GM12892 (cell line): ENCODE measurements at places on chromosomes 2 and 18.

GRCh38 chr2:4507661-4508060, 804.3 kb downstream of the DCDC2C start:
- no peak for DNase-seq

DNA sequence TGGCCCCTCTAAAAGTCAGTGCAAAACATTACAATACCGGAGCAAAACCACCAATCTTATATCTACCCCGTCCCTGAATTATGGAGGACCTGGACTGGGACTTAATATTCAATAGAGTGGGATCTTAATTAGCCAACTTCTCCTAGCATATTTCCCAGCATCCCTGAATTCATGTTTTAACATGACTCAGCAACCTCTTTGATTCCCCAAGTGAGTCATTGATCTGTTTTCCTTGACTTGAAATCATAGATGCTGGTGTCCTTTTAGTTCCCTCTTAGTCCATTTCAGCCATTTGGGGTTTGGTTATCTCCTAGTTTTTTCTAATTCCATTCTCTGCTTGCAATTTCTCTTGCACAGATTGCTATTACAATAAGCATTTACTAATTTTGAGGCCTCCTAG, 677.7 kb upstream of the CELF4 start:
- DNase-seq = no peak

DNA sequence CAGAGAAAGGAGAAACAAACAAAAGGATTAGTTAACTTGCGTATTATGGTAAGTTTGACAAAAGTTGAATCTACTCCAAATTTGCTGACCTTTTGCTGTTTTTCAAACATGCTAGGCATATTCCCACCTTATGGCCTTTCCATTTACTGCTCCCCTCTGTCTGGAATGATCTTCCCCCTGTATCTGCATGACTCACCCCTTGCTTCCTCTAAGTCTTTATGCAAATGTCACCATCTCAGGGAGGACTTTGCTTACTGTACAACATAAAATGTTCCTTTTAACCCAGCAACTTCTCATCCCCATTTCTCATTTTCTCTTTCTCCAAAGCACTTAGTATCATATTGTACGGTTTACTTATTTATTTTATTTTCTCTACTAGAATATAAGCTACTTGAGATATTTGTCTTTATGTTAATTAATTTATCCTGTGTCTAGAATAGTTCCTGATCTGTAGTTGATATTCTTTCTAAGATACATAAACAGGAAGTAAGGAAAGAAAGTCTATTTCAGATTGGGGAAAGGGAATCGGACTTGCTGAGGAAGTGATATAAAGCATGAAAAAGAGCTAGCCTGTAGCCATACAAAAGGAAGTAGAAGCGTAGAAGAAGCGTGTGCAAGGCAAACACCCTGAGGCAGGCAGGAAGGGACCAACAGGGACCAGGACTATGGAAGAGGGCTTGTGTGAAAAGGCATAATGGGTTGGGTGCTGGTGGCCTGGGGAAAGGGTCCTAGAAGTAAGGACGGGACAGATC, 144.9 kb upstream of the ERBB4 start:
- no peak for DNase-seq

GRCh38 chr2:113098532-113098931, 28.9 kb upstream of the IL1RN start:
- no peak for DNase-seq

- no peak for DNase-seq
Measured at GRCh38 chr2:73350035-73350691, 35.5 kb upstream of the ALMS1 start.

- DNase-seq = peak; percentile 34
Measured at GRCh38 chr2:61707984-61708852, 145.6 kb downstream of the FAM161A start.

GRCh38 chr2:926896-927295, 23.8 kb upstream of the SNTG2 start:
- no peak for DNase-seq

GRCh38 chr2:139155991-139156390, 375.8 kb upstream of the NXPH2 start:
- no peak for DNase-seq

GRCh38 chr2:60468382-60469085, 84.9 kb downstream of the BCL11A start:
- DNase-seq = no peak

DNA sequence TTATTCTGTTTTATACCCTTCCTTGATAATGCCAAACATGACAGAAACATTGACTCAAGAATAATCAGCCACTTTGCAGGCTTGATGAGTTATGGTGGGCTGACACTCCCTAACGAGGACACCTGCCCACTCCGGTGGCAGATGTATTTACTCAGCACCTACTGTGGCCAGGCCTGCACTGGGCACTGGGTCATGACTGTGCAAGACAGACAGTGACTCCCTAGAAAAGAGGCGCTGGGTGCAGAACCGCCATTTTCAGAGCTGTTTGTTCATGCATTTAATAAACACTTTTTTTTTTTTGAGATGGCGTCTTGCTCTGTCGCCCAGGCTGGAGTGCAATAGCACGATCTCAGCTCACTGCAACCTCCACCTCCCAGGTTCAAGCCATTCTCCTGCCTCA, 32.5 kb downstream of the SNED1 start:
- no peak for DNase-seq

DNA sequence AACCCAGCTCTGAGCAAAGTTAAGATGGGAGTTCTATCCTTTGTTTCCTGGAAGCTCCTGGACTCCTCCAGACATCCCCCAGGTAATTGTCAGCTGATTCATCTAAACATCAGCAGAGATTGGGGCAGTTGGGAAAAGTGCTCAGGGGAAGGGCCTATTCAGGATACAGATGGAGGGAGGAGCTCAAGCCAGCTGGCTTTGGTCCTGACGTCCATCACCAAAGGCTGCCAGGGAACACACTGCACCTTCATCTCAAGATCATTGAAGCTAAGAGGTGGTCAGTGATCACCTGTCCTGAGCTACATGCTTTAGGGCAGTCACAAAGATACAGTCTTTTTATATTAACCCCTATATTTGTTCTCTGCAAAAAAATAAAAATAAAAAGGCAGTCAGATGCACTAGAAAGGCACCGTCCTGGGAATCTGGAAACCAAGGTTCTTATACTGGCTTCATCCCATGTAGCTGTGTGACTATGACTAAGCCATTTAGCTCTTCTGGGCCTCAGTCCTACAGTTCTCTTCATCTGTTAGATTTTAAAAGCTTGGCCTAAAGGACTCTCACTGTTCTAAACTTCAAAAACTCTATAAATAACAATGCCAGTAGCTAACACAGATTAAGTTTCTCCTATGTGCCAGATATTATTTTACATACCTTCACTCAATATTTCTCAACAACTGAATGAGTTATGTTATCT, 446.5 kb downstream of the BCL11A start:
- DNase-seq = no peak

DNA sequence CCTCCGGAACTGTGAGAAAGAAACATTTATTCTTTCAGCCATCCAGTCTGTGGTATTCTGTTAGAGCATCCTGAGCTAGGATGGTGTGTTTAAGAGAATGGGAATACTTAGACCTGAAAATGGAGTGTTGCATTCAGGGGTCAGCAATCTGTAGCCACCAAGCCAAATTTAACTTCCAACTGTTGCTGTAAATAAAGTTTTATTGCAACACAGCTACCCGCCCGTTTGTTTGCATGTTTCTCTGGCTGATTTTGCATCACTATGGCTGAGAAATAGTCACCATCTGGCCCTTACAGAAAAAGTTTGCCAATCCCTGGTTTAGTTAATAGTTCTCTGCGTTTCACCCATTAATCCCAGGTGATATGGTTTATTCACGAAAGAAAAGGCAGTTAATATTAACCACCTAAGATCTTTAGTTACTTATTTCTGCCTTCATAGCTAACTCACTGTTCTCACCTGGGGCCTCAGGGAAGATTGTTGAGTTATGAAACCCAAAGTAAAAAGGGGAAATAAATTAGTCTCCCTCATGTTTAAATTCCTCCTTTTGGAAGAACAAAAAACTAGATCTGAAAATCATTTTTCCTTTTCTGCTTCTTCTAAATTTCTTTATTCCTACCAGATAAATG, 9.5 kb upstream of the CYS1 start:
- no peak for DNase-seq

DNA sequence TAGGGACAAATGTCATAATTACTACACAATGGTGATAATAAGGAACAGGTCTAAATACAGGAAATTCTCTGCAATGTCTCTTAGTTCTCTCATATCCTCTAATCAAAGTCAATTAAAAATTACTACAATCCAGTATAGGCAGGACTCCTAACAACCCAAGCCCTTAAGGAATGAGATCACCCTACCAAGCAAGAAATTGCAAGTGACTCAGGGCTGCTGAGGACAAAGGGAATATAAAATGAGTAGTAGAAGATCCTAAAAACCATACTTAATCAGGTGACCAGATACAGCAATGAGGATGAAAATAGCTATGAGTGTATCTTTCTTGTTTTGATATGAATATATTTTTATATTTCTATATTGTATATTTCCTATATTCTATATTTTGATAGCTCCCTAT, 250.0 kb upstream of the DCC start:
- no peak for DNase-seq

DNA sequence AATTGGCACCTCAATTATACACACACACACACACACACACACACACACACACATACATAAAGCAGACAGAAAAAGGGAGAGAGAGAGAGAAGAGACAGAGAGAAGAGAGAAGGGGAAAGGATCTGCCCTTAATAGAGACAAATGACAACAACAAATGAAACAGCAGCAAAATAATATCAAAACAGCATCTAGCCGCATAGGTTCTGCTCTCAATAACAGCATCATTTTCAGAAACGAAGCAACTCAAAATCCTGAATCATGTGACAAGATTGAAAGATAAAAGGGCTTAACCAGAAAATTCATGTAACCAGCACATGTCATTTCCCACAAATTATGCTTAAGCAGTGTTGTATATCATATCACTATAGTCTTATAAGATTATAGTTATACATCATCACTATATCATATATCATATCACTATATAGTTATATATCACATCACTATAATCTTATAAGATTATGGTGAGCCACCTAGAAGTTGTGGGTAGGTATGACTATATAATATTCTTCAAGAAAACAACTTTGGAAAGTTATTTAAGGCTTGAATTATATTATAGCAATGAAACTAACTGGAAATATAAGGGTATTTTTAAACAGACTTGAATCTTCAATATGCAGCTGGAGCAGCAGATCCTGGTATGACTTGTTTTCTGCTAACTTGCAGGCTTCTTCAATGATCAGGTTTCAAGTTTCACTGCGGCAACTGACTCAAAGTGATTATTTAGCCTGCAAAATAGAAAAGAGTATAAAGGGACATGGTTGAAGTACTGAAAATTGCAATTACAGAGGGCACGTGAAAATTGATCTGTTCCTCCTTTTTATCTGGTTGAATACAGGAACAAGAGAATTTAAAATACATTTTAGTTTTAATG, 16.1 kb upstream of the VPS54 start:
- no peak for DNase-seq

- DNase-seq = no peak
Measured at GRCh38 chr2:36356298-36356989, 866 bp downstream of the CRIM1 start.

- DNase-seq = no peak
Measured at GRCh38 chr2:12918835-12919445, 202.2 kb downstream of the TRIB2 start.

DNA sequence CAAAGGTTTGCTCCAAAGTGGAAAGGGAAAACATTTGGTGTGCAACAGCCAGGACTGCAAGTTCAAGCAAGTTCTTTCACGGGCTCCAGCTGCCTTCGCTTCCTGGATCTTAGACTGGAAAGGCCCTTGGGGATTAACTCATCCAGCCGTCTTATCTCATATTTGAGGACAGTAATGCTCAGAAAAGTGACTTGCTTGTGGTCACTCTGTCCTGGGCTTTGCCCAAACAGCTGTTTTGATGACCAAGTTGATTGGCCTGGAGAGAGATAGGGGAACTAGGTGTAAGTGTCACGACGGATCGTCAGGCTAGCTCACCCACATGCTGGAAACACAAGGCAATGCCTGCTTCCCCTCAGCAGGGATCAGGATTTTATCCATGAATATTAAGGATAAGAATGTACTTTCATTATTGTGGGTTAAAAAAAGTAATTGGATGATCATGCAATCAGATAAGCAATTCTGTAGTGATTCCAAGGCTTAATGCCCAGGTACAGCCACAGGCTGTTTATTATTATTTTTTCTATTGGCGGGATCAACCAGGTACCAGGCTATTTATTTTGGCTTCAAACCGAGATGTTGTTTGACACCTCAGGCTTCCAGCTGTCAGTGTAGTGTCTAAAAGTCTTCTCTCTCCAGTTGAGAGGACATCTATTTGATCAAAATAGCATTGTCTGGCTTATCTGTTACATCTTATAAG, 162.5 kb upstream of the EPAS1 start:
- no peak for DNase-seq

GRCh38 chr2:236790963-236791362, 221.3 kb downstream of the ACKR3 start:
- no peak for DNase-seq

GRCh38 chr2:47493317-47494035, 90.5 kb downstream of the MSH2 start:
- DNase-seq = no peak

DNA sequence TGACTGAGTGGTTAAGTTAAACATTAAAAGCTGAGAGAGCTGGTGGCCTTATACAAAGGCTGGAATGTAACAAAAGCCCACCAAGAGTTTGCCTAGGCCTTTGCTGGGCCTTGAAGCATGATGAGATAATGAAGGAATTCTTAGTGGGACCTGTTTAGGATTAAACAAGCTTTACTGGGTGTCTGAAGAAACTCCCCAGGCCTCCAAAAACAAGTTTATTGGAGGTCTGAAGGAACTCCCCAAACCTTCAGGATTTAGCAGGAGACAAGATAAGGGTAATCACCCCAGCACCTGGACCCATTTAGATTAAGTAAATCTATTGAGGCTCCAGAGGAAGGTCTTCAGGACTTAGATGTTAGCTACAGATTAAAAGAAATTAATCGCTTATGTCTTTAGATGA, 18.7 kb downstream of the PCARE start:
- DNase-seq = no peak

DNA sequence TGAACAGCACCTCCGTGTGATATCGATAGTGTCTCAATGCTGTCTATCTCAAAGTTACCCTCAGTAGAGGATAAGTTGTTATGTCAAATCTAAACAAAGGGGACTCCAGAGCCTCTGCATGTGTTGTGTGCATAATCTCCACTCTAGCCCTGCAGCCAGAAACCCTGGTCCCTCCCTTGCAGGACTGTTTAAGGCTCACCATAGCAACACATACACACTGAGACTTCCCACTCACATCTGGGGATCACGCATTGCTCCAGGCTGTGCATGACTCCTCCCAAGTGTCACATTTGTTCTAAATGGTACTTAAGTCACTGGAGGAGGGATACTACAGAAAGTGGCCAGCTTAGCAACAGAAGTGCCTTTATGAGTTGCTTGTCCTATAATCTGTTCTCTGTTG, 258.6 kb upstream of the CRIM1 start:
- DNase-seq = no peak
